ENCODE measurements at places on chromosomes 11 and 22. TPM values are rescaled to one million over a fixed set of nuclear protein-coding genes. Genes with fewer than 3 reads are reported as not detected.

DNA sequence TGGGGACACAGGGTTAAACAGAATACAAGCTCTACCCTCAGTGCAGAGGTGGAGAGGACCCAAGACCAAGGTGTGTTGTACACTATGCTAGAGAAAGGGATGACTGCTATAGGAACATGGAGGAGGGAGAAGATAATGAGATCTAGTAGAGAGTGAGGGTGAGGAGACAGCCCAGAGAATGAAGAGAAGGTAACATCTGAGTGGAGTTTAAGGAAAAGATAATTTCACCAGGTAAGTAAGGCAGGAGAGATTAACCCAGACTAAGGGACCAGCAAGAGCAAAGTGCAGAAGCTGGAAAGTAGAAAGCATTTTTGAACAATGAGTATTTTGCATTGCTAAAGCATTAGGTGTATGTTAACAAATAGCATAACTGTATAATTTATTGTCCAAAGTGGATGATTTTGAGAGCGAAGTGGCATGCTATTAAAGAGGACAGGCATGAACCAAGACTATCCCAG, 128.8 kb downstream of the RASSF10 start:
- H3K36me3 ChIP-seq, result no peaks in the 10 kb centered on the region
- peaks cover 38% of the 10 kb centered on the region for H3K4me1 ChIP-seq
- no peaks in the 10 kb centered on the region for H3K27me3 ChIP-seq
- peak; percentile 47 for DNase-seq

DNA sequence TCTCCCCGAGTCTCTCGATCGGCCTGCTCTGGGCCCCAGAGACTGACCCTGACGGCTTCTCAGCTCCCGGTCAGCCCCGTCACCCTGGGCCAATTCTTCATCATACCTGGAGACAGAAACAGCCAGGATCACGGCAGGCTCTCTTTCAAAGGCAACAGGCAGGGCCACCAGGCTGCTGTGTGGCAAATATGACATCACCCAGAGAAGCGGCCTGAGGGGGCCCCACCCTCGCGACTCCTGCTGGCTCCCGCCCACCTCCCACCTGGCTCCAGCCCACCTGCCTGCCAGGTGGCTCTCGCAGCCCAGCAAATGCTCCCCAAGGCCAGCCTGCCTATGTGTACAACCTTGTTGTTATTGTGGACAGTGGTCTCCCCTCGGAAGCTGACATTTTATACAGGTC, 24.9 kb upstream of the PACSIN2 start:
- H3K36me3 ChIP-seq, result no peaks in the 10 kb centered on the region
- no peak for DNase-seq
- no peak overlapping the region for H3K4me3 ChIP-seq
- peaks cover 17% of the 10 kb centered on the region for H3K4me1 ChIP-seq
- H3K27ac ChIP-seq, result no peak overlapping the region

C11orf42 gene
- not detected for total RNA-seq

GRCh38 chr11:17931595-17931994, 81.3 kb downstream of the SERGEF start:
- H3K27me3 ChIP-seq, result no peaks in the 10 kb centered on the region
- no peaks in the 10 kb centered on the region for H3K36me3 ChIP-seq
- H3K4me1 ChIP-seq, result no peaks in the 10 kb centered on the region
- no peak overlapping the region for H3K27ac ChIP-seq
- no peak for DNase-seq
- no peak overlapping the region for H3K4me3 ChIP-seq

SYCE3 gene
- total RNA-seq, result not detected

- no peak for DNase-seq
- no peak overlapping the region for H3K27ac ChIP-seq
- H3K4me1 ChIP-seq, result no peaks in the 10 kb centered on the region
Observed at GRCh38 chr11:1086171-1087102, 11.8 kb downstream of the MUC2 start.

- DNase-seq, result no peak
- H3K4me1 ChIP-seq, result no peaks in the 10 kb centered on the region
- no peaks in the 10 kb centered on the region for H3K27me3 ChIP-seq
- no peak overlapping the region for H3K27ac ChIP-seq
Observed at GRCh38 chr11:39288011-39288410, 2171.4 kb downstream of the LRRC4C start.

DNA sequence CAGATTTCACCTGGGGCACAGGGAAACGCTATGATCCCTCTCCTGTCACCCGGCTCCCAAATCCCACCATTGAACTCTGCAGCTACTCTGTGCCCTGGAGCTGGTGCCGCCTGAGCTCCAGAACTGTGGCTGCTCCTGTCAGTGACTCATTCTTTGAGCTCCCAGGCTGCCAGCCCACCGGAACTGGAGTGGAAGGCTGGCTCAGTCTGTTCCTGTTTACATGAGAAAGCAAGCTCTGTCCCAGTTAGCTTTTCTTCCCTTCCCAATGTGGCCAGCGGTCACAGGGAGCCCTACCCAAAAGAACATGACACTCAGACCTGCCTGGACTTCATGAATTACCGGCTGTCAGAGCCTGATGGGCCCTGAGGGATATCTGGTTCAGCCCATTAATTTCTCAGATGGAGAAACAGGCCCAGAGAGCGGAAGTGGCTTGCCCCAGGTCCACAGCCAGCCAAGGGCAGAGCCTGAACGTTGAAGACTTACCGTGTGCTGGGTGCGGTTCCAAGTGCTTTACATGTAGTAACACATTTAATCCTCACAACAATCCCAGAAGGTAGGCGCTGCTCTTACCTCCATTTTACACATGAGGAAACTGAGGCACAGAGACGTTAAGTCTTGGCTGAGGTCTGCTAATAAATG, 23.8 kb upstream of the IGSF22 start:
- DNase-seq, result peak; percentile 71
- H3K4me1 ChIP-seq, result peaks cover 8% of the 10 kb centered on the region
- no peak overlapping the region for H3K4me3 ChIP-seq
- H3K36me3 ChIP-seq, result no peaks in the 10 kb centered on the region
- H3K27ac ChIP-seq, result peak overlapping the region; percentile 41
- no peaks in the 10 kb centered on the region for H3K27me3 ChIP-seq

GRCh38 chr11:19938169-19938856, 222.0 kb downstream of the DBX1 start:
- no peaks in the 10 kb centered on the region for H3K27me3 ChIP-seq
- no peak overlapping the region for H3K27ac ChIP-seq
- peaks cover 13% of the 10 kb centered on the region for H3K4me1 ChIP-seq

DNA sequence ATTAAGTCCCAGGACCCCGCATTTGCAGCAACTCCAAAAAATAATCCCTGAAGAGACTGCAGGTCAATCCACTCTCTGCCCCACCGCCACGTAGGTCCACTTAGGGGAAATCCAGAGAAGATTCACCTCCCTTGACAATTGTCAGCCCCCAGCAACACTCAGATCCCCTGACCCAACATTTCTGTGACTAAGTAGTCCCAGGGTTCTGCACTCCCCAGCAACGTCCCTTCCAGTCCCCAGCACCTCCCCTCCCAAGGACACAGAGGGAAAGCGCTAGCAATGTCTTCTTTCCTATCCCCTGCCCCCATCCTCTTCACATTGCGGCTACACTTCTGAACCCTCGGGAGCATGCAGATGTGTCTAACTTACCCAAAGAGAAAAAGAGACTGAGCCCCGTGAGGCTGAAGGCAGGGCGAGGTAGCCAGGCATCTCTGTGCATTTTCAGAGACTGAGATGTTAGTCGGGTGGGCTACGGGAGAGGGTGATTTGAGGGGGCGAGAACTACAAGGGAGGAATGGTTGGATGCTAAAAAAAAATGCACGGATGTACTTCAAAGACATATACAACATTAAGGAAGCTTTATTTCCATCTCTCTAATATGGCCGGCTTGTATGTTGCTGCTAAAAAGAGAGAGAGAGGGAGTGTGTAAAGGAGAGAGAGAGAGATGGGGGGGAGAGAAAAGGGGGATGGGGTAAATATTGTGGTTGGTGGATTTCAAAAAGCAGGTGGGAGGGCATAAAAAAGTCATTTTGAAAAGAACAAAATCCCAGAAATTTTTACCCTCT, at the start of gene SCN2B:
TSS of gene SCN2B (minus strand) at position 647 of the 785 bp plus-strand sequence. CDS start at position 439, 208 bp downstream.
- DNase-seq, result no peak
- H3K27ac ChIP-seq, result no peak within 1 kb of the TSS
- H3K4me1 ChIP-seq, result no peaks in the 10 kb centered on the region
- peaks cover 19% of the 10 kb centered on the region for H3K27me3 ChIP-seq

DNA sequence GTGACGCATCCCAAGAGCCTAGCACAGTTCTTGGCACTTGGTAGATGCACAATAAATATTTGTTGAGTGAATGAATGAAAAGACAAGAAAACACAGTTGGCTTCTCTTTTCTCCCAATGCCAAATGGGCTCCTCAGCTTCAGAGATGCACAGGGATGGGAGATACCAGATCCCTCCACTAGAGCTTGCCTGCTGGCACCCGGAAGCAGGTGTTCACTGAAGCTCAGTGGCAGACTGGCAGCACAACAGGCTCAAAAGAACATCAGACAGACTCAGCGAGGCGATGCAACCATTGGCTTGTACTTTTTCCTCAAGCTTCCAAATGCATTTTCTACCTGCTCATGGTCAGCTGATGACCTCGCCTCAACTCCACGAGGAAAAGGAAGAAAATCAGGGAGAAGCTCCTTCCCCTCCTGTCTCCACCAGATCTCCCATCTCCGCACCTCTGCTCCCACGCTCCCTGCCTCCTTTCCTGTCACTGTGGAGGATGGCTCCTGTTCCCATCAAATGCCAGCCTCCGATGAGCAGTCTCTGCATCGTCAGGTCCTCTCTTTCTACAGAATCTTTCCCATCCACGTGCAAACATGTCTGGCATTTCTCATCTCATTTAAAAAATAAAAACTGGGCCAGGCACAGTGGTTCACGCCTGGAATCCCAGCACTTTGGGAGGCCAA, 5.8 kb downstream of the RAPSN start:
- no peak overlapping the region for H3K27ac ChIP-seq
- no peaks in the 10 kb centered on the region for H3K36me3 ChIP-seq
- DNase-seq, result no peak
- no peaks in the 10 kb centered on the region for H3K27me3 ChIP-seq

PHETA2 gene
- total RNA-seq, result 0.12 TPM

DNA sequence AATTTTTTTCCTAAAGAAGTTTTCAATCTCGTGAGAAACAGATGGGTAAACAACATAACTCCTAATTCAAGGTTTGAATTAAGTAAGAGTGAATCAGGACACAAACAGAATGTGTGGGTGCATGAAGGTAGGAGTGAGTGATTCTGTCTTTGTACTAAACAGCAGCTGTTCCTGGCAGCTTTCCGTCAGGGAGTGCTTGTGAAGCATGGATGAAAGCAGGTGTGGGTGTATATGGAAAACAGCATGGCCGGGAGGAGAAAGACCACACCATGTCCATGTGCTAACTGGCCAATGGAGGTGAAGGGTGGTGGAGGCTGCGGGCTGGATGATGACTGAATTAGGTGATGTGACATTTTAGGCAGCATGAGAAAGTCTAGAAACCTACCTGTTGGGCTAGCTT, 49.6 kb downstream of the BARX2 start:
- no peak for DNase-seq
- H3K36me3 ChIP-seq, result no peaks in the 10 kb centered on the region
- H3K4me1 ChIP-seq, result no peaks in the 10 kb centered on the region
- H3K4me3 ChIP-seq, result no peak overlapping the region
- no peaks in the 10 kb centered on the region for H3K27me3 ChIP-seq

MS4A15 gene
- not detected for total RNA-seq

DNA sequence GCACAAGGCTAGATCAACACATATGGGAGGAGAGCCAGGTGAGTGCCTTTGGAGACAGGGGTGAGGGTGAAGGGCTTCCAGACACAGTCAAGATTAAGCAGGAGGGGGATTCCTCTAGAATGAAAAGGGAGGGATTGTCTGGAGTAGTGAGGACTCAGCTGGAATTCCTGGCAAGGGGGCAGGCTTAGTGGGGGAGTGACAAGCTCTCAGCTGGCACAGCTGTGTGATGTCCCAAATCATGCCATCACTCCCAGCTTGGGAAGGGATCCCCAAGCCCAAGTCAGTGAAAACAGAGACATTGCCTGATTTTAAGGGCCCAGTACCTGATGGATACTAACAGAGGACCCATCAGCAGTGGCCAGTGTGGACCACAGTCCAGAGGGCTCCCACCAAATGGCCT, 119.0 kb downstream of the MPPED2 start:
- no peaks in the 10 kb centered on the region for H3K4me1 ChIP-seq
- H3K27me3 ChIP-seq, result no peaks in the 10 kb centered on the region
- H3K4me3 ChIP-seq, result no peak overlapping the region
- no peak for DNase-seq

DNA sequence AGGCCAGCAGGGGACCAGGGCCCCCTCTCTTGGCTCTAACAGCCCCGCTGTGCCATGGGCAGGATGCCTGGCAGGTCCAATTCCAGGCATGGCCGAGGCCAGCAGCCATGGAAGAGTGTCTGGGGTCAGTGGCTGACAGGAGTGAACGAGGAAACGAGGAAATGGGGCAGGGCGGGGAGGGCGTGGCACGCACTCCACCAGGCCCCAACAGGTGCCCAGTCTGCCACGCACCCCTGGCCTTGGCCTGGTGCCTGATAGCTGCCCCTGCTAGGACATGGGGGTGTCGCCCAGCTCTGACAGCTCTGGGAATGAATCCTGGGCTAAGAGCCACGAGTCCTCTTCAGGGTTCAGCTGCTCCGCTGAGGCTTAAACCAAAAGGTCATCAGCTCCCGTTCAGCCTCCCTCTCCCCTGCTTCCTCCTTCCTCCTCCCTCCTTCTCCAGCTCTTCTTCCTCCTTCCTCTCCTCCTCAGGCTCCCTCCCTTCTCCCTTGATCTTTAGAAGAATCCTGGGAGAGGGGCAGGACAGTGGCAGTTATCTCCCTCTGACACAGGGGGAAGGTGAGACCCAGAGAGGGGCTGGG, 11.5 kb upstream of the TBC1D22A start:
- no peak overlapping the region for H3K27ac ChIP-seq
- no peaks in the 10 kb centered on the region for H3K36me3 ChIP-seq
- no peaks in the 10 kb centered on the region for H3K27me3 ChIP-seq
- no peak overlapping the region for H3K4me3 ChIP-seq

OR56A1 gene
- total RNA-seq, result not detected

DNA sequence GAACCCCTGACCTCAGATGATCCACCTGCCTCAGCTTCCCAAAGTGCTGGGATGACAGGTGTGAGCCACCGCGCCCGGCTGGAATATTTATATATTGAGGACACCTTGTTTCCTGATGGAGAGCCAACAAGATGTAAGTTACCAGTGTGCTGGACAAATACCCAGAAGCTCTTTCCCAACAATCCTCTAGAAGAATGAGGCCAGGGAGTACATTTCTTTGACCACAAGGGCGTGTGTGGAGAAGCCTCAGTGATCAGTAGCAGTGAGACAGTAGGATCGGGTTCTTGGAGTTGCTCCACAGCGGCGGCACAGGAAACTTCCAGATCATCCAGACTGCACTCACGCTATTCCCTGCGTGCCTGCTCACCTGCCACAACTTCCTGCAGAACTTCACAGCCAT, 10.3 kb upstream of the POLA2 start:
- no peak overlapping the region for H3K27ac ChIP-seq
- H3K27me3 ChIP-seq, result no peaks in the 10 kb centered on the region
- H3K4me1 ChIP-seq, result no peaks in the 10 kb centered on the region
- H3K4me3 ChIP-seq, result no peak overlapping the region
- H3K36me3 ChIP-seq, result no peaks in the 10 kb centered on the region
- DNase-seq, result no peak

Data from astrocyte (in vitro differentiated cells and primary cell).